ENCODE measurements at places on chromosomes 6 and 20. TPM values are rescaled to one million over a fixed set of nuclear protein-coding genes. Genes with fewer than 3 reads are reported as not detected.

Gene IP6K3
- polyA plus RNA-seq: 0.93 TPM

DNA sequence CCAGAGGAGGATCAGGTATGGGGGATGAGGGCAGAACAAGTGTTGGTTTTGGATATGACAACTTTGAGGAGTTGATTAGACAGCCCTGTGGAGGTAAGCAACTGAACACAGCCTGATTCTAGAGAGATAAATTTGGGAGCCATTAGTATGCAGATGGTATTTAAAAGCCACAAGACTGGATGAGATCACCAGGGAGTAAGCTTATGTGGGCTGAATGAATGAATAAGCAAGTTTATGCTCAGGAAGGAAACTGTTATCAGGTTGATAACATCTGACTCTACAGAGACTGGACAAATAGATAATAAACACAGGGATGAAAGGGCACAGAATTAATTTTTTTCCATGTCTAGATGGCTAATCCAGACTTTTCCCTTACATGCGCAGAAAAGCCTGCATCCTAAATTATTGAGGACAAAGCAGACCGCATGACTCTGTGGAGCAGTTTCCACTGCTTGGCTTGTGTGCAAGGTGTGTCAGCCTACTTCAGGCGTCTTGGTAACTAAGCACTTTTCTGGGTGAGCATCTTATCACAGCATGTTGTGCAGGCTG lies 150.6 kb downstream of the GJA10 start:
- H3K4me1 ChIP-seq: peaks cover 5% of the 10 kb centered on the region
- no peaks in the 10 kb centered on the region for H3K36me3 ChIP-seq
- no peak for DNase-seq
- H3K4me3 ChIP-seq: no peak overlapping the region
- no peak overlapping the region for H3K27ac ChIP-seq
- no peaks in the 10 kb centered on the region for H3K27me3 ChIP-seq

Gene CLDN20
- polyA plus RNA-seq: not detected

Gene NHSL1
- 7.2 TPM for polyA plus RNA-seq

DNA sequence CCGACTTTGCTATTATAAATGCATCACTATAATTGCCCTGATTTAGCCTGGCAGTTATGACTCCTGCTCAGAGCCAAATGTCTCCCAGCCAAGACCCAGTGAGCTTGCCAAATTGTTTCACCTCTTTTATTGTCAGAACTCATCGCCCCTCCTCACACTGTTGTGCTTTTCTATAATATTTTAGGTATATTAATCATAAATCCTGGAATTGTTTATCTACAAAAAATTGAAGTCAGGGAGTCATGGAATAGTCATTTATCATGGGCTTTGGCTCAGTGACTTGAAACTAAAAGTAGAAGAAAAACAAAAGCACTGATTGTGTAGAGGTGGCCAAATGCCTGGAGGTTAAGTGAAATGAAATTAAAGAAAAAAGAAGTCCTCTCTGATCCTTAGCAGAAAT lies 85.6 kb downstream of the PFDN4 start:
- no peaks in the 10 kb centered on the region for H3K4me1 ChIP-seq
- H3K27ac ChIP-seq: no peak overlapping the region
- H3K36me3 ChIP-seq: no peaks in the 10 kb centered on the region
- no peak for DNase-seq
- no peaks in the 10 kb centered on the region for H3K27me3 ChIP-seq
- no peak overlapping the region for H3K4me3 ChIP-seq

GRCh38 chr6:98984121-98984520 lies 36.4 kb upstream of the FBXL4 start:
- H3K27ac ChIP-seq: no peak overlapping the region
- no peaks in the 10 kb centered on the region for H3K36me3 ChIP-seq
- H3K27me3 ChIP-seq: no peaks in the 10 kb centered on the region
- no peak for DNase-seq
- no peaks in the 10 kb centered on the region for H3K4me1 ChIP-seq

DNA sequence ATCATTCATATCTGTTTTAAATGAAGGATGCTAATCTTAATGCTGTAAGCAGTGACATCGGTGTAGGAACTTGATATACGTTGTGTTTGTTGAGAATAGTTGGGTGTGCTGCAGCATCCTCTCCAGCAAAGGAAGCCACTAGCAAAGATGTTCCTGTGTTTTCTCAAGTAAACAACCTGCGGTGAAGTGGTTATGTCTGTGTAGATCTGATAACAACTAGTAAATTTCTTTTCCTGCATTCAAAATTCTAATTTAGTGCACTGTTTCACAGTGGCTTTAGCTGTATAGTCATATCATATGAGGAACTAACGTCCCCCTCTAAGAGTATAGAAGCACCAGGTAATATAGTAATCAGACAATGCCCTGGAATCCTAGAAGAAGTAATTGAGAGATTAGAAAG lies 38.7 kb downstream of the NCOA7 start:
- no peaks in the 10 kb centered on the region for H3K36me3 ChIP-seq
- DNase-seq: no peak
- no peak overlapping the region for H3K27ac ChIP-seq
- H3K27me3 ChIP-seq: no peaks in the 10 kb centered on the region
- H3K4me3 ChIP-seq: no peak overlapping the region
- no peaks in the 10 kb centered on the region for H3K4me1 ChIP-seq

DNA sequence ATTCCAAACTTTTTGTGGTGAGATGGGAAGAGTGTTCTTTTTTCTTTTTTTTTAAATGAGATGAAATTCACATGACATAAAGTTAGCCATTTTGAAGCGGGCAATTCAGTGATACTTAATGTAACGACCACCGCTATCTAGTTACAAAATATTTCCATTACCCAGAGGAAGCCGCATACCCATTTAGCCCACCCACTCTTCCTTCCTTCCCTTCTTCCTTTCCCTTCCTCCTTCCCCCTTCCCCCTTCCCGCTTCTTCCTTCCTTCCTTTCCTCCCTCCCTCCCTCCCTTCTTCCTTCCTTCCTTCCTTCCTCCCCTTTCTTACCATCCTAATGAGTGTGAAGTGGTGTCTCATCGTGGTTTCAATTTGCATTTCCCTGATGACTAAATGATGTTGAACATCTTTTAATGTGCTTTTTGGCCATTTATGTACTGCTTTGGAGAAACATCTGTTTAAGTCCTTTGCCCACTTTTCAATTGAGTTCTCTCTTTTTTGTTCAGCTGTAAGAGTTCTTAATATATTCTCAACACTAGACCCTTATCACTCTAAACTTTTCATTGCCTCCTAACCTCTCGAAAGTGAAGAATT lies 371.1 kb downstream of the FARS2 start:
- no peaks in the 10 kb centered on the region for H3K27me3 ChIP-seq
- no peak overlapping the region for H3K4me3 ChIP-seq
- DNase-seq: no peak
- H3K27ac ChIP-seq: no peak overlapping the region

GRCh38 chr20:5737966-5738365 lies 12.2 kb upstream of the SHLD1 start:
- no peak overlapping the region for H3K4me3 ChIP-seq
- H3K36me3 ChIP-seq: no peaks in the 10 kb centered on the region
- no peak overlapping the region for H3K27ac ChIP-seq
- no peaks in the 10 kb centered on the region for H3K27me3 ChIP-seq

DNA sequence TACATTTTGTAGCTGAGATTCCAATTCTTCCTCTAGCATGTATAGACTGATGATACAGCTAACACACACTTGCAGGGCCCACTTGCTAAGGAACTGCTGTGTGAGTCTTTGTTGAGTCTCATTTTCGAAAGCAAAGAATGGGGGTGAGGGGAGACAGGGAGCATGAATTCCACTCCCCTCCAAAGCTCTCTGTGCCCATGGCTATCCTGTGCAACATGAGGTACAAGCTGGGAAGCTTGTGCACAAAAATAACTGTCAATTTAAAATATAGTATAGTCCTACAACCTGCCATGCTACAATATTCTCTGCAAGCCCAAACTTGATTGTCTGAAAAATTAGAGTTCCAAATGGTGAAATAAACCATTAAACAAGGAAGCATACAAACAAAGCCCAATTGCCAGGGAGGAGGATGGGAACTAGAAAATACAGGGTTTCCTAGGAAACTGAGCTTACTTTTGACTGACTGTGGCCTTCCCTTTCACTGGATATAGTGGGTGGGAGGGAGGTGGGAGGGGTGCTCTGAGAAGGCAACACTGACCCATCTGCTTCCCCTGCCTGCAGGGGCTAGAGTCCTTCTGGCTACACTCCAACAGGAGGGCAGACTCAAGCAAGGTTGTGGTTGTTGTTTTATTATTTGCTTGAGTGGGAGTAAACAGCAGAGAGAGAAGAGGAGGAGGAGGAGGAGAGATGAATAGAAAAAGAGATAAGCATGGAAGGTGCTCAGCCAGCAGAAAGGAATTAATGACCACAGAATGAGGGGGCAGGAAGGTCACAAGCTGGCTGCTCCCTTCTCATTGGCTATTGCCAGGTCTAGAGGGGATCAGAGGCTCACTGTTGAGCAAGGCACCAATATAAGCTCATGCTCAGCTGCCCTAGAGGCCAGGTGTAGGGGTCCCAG lies 84.6 kb downstream of the FYN start:
- H3K36me3 ChIP-seq: no peaks in the 10 kb centered on the region
- no peaks in the 10 kb centered on the region for H3K27me3 ChIP-seq
- H3K27ac ChIP-seq: no peak overlapping the region
- H3K4me3 ChIP-seq: no peak overlapping the region

DNA sequence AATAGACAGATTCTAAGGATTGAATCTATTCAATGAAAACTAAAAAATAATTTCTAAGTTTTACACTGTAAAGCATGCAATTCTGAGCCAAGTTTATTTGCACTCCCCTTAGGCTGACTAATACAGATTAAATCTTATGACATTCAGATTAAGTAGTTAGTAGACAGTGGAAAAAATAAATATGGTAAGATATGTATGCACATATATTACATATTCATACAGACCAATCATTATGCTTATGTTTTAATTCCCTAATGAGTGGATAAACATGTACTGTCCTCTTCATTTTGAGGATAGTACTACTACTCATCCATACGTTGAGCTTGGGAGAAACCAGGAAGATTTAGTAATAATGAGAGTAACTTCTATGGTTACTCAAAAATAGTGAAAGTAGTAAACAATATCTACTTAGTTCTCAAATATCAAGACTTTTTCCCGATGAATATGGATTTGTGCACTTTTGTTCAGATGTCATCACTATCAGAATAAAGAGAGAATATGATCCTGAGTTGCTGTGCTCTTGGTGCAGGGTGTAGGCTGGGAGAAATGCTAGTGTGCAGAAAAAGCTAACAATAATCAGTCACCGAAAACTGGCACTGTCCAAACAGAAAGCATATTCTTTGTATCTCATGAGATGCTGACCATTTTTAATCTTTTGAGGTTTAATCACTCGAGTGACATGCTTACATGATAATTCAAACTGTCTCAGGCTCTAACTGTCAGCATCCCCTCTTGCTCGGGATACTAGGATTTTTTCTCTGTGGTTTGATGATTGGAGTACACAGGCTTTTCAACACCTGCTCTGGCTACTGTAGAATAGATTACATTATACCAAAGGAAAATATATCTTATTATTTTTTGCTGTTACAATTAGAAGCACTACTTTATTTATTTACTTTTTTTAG lies 111.6 kb downstream of the EPHA7 start:
- no peak for DNase-seq
- H3K27ac ChIP-seq: no peak overlapping the region
- H3K4me1 ChIP-seq: no peaks in the 10 kb centered on the region
- H3K27me3 ChIP-seq: no peaks in the 10 kb centered on the region
- no peak overlapping the region for H3K4me3 ChIP-seq

DNA sequence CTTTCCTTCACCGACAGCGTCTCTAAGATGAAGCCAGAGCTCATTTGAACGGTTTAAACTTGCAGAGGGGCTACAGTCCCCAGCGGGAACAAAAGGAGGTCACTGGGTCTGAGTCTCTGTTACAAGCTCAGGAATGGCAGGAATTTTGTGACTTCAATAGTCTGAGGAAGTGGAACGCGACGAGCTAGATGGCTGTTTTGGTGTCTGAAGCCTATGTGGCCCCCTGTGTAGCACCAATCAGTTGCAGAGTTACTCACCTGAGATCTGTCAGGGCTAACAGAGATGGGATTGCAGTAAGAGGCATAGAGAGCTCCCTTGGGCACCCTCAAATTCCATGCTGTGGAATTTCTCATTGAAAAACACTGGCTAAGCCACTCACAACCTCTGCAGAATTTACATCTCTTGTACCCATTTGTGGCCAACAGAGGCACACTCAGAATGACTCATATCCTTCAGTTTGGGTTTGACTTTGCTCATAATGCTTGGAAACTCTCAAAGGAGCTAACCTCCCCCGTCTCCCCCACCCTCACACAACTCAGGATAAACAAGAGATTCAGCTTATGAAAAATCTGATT lies 7.1 kb upstream of the TCP11 start:
- H3K27ac ChIP-seq: no peak overlapping the region
- H3K4me3 ChIP-seq: no peak overlapping the region
- H3K36me3 ChIP-seq: no peaks in the 10 kb centered on the region
- peak; percentile 70 for DNase-seq

- H3K36me3 ChIP-seq: no peaks in the 10 kb centered on the region
- no peak overlapping the region for H3K4me3 ChIP-seq
- H3K27ac ChIP-seq: no peak overlapping the region
These were observed 454.5 kb upstream of the JAG1 start for GRCh38 chr20:11128220-11128718.

DNA sequence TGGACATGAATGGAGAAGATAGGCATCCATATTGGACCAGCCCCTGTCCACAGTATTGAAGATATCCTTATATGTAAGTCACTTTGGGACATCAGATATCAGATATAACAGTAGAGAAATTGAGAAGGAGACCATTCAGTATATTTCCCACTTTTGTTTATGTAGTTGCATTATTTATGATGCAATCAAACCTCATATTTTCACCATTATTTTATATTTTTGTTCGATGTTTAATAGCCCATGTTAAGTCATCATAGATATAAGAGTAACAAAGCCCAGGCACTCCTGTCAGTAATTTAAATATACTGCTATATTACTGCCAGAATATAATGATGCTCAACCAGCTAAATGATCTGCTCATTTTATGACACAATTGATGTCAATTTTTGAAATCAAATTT lies 744.5 kb upstream of the EPHA7 start:
- H3K27me3 ChIP-seq: no peaks in the 10 kb centered on the region
- H3K27ac ChIP-seq: no peak overlapping the region
- no peaks in the 10 kb centered on the region for H3K4me1 ChIP-seq
- H3K4me3 ChIP-seq: no peak overlapping the region
- DNase-seq: no peak

DNA sequence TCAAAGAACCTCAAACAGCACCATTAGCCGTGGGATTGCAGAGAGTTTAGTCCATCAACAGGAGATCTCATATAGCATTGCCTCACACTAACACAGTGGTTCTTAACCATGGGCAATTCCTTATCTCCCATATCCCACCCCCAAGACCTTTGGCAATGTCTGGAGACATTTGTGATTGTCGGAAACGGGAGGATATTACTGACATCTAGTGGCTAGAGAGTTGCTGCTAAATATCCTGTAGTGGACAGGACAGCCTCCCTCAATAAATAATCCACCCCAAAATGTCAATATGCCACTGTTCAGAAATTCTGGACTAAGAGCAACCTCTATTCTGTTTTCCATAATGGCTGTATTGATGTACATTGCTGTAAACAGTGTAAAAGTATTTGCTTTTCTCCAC lies 210.1 kb upstream of the CCN2 start:
- DNase-seq: no peak
- no peaks in the 10 kb centered on the region for H3K36me3 ChIP-seq
- no peaks in the 10 kb centered on the region for H3K4me1 ChIP-seq
- no peak overlapping the region for H3K27ac ChIP-seq
- H3K27me3 ChIP-seq: no peaks in the 10 kb centered on the region
